ENCODE measurements at places on chromosomes 1 and 21. TPM values are rescaled to one million over a fixed set of nuclear protein-coding genes. Genes with fewer than 3 reads are reported as not detected.

- no peak for DNase-seq
These were observed 31.4 kb upstream of the ARTN start for GRCh38 chr1:43902058-43902831.

DNA sequence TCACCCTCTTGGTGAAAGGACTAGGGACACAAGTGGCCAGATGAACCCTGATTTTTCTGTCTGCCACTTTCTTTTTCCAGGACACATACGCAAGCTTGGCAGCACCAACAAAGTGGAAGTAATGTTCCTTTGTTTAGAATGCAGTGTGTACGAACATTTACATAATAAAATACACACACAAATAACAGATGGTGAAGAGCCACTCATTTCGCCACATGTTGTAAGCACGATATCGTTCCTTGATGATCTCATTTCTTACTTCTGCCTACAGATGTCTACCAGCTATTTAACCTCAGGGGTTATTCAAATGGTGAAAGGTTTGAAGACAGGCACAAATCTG, 670.2 kb upstream of the CXADR start:
- DNase-seq: no peak

DNA sequence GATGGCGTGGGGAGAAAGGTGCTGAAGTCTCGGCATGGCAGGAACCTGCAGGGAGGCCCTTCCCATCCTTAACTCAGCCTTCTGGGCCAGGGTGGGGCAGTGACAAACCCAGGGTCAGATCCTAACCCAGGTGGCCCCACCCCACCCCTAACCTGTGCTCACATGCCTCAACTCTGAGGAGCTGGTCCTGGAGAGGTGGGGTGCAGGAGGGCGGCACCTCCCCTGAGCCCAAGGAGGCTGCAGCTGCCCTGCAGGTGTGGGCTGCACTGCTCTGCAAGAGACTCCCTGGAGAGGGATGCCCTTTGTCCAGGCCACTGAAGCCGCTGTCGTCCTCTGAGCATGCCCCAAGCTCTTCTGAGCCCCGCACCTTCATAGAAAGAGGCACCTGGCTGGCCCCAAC, 15.2 kb upstream of the ADAMTSL4 start:
- no peak for DNase-seq

SLC9A1 gene
- 1.3 TPM for total RNA-seq

DNA sequence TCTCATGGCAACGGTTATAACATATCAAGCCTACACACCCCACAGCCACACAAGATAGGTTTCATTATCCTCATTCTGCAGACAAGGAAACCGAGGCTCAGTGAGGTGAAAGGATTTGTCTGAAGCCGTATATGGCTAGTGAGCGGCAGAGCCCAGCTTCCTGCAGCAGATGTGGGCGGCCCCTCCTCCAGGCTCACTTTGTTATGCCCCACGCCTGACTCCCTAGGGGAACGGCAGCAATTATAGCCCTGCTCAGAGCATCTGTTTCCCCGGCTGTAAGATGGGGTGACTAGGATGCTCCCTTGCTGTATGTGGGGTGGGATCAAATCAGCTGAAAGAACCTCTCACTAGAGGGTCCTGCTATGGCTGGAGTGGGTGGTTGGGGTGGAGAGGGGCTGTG, 22.1 kb downstream of the GRHL3 start:
- DNase-seq: no peak

DNA sequence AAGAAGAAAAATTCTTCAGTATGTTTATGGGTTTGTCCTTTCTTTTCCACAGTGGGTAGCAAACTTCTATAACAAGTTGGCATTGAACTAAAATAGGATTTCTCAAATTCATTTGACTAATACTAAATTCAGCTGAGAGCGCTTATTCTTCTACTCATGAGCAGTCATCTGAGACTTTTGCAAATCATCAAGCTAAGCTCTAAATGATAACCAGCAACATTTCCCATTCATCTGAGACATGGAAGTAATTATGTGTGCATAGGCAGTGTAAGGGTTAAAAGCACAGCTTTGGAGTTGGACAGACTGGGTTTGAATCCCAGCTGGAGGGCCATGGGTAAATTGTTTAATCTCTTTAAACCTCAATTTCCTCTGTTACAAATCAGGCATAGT, 18.3 kb upstream of the CNR2 start:
- DNase-seq: no peak

- DNase-seq: no peak
These were observed at the start of gene LRRC7 for GRCh38 chr1:69567652-69568420. Gene LRRC7, plus strand, starts transcription at chr1:69567922. Its CDS starts 718 bp downstream, at chr1:69568640.

ZBTB18 gene
- total RNA-seq: 2.9 TPM

- no peak for DNase-seq
These were observed 246.7 kb upstream of the NFIA start for GRCh38 chr1:60835649-60836048.

GRCh38 chr1:156392452-156392853, 23.4 kb downstream of the RHBG start:
- no peak for DNase-seq

- DNase-seq: no peak
These were observed 94.0 kb downstream of the SLC35F3 start for GRCh38 chr1:233998456-233998855.

DNA sequence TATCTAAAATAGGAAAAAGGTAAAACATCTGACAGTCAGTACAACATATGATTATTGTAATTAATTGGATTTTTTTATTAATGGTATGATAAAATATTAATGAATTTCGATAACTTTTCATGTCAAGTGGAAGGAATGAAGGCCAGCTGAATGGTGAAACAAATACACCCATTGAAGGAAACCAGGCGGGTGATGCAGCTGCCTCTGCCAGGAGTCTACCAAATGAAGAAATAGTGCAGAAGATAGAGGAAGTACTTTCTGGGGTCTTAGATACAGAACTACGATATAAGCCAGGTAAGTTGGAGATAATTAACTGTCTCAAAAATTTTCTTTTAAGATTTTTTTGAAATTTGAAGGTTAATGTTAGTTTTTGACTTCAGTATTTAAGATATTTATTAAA, 3.2 kb downstream of the SON start:
- DNase-seq: no peak

- DNase-seq: no peak
These were observed 23.7 kb upstream of the ETV3 start for GRCh38 chr1:157161901-157162300.

- no peak for DNase-seq
These were observed 26.6 kb downstream of the UBE4B start for GRCh38 chr1:10059342-10059718.

DNA sequence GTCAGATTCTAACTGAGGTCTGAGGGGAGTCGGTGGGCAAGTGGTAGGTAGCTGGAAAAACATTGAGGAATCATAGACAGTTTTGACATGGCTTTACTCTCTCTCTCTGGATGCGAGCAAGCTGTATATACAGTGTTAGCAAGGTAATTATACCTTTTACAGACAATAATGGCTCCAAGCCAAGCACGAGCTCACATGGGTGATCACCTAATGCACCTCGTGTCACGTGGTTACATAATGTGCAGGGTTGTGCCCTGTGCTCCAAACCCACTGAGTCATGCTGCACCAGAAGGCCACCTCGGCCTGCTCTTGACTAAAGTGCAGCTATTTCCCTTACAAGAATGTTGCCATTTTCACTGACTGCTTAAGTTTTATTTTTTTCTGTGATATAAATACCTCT, 7.6 kb upstream of the CLCA2 start:
- no peak for DNase-seq

GRCh38 chr1:168477792-168478191, 66.0 kb downstream of the XCL2 start:
- no peak for DNase-seq

- DNase-seq: no peak
These were observed 541.1 kb upstream of the PRMT6 start for GRCh38 chr1:106515375-106515774.

LCE1E gene
- total RNA-seq: not detected

FUBP1 gene
- total RNA-seq: 32.4 TPM

DNA sequence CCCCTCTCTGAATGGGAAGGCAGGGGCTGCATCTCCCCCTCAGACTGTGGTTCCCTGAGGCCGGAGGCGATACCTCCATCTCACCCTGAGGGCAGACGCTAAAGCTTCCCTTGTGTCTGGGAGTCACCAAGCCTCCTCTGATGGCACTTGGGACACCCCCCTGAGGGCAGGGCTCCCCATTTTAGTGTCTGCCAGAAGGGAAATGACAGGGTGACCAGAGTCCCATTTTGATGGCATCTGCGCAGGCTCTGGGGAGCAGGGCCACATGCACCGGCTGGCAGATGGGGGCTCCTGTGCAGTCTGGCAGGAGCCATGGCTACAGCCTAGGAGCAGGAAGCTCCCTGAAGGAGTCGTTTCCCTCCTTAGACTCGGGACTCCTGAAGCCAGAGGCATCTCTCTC, 1.7 kb downstream of the S100A2 start:
- DNase-seq: no peak

GRCh38 chr1:192588546-192588945, 13.0 kb downstream of the RGS1 start:
- peak; percentile 39 for DNase-seq

IQGAP3 gene
- 28.7 TPM for total RNA-seq

DNA sequence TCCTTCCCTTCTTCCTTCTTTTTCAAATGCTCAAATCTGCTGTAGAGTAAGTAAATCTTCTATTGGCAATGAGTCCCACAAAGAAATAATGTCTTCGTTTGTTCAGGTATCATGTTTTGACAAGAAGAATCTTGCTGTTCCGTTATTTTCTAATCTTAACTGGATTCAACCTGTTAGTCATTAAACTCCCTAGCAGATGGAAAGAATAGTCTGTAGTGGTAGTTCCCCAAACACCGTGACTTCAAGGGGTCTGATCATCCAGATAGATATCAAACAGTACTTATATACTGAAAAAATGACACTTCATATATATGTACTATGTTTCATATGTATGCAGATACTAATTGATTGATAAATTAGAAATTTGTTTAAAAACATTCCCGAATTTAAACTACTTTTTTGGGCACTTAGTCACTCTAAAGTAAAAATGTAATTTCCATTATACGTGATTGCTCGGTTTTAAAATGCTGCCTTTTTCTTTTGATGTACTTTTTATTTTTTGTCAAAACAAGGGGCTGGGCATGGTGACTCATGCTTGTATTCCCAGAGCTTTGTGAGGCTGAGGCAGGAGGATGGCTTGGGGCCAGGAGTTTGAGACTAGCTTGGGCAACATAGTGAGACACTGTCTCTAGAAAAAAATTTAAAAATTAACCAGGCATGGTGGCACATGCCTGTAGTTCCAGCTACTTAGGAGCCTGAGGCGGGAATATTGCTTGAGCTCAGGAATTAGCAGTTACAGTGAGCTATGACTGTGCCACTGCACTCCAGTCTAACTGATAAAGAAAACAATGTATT, 335.7 kb upstream of the SNX7 start:
- DNase-seq: peak; percentile 93

DNA sequence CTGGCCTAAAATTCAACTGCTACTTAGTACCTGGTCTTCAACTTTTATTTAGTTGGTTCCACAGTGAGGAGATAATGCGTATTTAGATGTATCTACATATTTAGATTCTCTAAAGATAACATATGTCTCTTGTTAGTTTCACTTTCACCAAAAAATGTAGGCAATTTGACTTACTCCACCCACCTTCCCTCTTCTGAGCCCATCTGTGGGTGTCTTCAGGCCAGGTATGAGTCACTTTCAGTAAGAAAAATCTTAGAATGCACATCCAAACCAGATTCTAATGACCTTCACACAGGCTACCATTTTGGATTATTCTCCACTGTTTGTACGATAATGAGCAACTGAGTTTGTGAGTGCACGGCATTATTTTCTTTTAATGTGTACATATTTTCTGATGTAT, 501.7 kb downstream of the NEGR1 start:
- DNase-seq: no peak

TPM3 gene
- 649 TPM for total RNA-seq

CFHR5 gene
- total RNA-seq: not detected

PRAMEF13 gene
- not detected for total RNA-seq

GRCh38 chr1:53734650-53735211, 4.2 kb downstream of the GLIS1 start:
- no peak for DNase-seq

- DNase-seq: no peak
These were observed 37.5 kb downstream of the TRAPPC10 start for GRCh38 chr21:44049606-44050005.

DNA sequence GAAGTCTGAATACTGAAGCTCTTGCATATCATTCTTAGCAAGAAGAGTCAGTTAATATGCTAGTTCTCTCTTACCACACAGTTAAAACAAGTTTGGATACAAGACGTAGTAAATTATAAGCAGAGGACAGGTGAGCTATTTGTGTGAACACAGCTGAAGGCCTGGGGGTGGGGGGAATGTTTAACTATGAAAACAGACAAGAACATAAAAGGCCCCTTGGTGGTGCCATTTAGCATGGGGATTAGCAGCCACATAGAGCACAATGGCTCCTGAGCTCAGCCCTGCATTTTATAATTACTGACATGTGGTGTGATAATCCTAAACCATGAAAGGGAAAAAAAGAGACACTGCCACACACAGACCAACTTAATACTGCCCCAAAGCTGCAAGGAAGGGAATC, 94.8 kb downstream of the TGFBR3 start:
- DNase-seq: no peak

ITLN2 gene
- 3.8 TPM for total RNA-seq

DNA sequence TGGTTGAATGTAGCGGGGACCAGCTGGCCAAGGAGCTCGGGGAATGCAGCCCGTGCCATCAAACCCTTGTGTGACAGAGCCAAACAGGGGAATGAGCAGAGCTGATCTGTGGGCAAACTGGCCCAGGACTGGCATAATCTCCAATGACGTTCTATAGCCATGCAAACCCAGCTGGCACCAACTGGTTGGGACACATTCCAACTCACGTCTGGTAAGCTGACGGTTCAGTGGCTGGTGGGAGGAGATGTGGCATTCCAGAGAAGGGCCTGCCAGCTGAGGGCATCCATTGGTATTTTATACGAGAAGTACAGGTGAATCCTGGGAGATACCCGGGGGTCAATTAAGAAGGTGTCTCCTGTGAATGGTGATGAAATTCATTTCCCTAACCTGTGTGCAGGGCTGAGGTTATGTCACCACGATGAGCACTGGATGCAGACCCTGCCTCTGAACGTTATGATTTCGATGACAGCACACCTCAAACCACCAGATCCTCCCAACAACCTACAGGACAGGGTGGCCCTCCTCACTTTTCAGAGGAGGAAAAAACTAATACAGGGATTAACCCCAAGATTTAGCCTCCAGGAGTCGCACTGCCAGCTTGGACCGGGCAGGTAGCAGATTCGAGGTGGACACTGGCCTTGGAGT, 39.0 kb upstream of the RUNX3 start:
- no peak for DNase-seq
